ENCODE measurements at places on chromosomes 7 and 10.

GRCh38 chr7:15719311-15719710 is 32.8 kb upstream of the MEOX2 start:
- DNase-seq = no peak

DNA sequence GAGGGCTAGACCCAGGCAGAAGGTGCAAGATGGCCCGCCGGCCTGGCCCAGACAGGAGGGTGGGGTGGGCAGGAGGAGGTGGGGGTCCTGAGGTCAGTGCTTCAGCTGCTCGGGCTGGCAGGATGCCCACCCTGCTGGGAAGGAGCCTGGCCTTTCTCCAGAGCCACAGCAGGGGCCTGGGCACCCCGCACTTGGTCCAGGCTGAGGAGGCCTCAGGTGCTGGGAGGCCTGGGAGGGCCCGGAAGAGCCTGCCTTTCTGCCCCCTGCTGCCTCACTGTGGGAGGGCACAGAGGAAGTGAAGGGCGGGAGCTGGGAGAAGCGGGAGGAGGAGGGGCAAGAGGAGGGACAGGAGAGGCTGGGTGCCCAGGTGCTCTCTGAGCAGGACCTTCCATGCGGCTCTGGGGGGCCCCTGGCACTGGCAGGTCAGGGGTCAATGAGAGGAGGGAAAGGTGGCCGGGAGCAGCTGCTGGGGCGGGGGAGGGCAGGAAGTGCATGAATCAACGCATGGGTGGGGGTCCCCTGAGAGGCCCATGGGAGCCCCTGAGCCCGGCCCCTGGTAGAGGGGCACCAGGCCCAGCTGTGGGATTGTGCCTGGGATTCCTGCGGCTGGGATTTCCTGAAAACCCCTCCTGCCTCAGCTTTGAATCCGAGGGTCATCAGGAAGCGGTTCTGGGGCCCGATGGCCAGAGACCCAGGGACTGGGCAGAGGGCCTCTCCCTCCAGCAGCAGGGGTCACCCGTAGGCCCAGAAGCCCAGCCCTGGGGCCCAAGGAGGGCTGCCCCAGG is 49.9 kb downstream of the PWWP2B start:
- peak; percentile 46 for DNase-seq

GRCh38 chr10:5594271-5595049 is 69.7 kb downstream of the CALML3 start:
- DNase-seq = no peak

DNA sequence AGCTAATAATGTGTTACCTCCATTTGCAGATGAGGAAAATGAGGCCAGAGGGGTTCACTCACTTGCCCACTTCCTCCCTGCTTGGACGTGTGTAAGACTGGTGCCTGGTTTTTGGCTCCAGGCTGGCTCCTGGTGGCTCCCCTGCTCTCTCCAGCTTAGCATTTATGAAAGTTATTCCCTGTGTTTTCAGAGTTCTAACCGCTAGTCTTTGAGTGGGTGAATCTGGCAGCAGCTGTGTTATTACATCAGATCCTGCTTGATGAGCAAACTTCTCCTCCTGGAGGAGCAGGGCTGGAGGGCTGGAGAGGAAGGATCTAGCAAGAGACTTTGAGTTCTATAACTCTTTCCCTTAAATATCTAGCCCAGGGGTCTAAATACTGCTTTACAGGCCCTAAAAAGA is 80.9 kb upstream of the AGBL3 start:
- no peak for DNase-seq

- DNase-seq = no peak
These were observed 127.8 kb upstream of the ADCY1 start for GRCh38 chr7:45446195-45446944.

- no peak for DNase-seq
These were observed 89.3 kb upstream of the CUX1 start for GRCh38 chr7:101728128-101728527.

GRCh38 chr10:3720228-3721019 is 64.6 kb downstream of the KLF6 start:
- DNase-seq = no peak

DNA sequence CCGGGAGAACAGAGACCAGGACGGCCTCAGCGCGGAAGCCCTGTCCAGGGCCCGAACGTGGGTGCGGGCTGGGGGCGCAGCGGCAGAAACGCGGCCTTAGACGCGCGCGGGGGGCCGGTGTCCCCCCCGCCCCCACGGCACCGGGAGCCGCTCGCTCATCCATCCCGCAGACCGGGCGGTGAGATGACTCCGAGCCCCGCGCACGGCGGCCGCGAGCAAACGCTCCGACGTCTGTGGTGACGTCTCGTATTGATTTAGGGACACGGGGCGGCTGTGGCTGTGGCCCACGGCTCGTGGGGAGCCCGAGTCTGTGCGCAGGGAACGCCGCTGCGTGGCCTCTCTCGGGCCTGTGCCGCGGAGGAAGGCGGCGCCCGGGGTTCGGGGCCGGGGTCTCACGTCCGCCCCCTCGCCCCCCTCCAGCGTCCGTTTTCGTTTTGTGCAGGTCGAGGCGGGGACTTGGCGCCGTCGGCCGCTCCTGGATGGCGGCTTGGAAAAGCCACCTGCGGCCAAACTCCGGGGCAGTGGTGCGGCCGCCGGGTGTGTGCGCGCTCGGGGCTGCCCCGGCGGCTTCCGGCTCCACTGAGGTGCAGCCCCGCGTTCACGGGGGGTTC is 1.0 kb upstream of the NKX6-2 start:
- DNase-seq = no peak

DNA sequence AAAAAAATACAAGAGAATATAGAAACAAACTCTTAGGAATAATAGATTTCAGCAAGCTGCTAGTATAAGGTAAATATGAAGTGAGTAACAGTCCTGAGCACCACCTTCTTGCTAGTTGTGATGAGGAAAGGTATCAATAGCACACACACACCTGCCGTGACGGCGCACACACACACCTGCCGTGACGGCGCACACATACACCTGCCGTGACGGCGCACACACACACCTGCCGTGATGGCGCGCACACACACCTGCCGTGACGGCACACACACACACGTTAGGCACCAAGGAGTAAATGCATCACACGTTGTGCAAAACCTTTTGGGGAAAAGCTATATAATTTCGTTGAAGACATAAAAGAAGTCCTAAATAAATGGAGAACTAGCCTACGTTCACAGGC is 4.7 kb upstream of the JAKMIP3 start:
- DNase-seq = no peak

- DNase-seq = no peak
These were observed 805 bp upstream of the WDFY4 start for GRCh38 chr10:48683868-48684267.

- no peak for DNase-seq
These were observed 85.3 kb downstream of the LARP4B start for GRCh38 chr10:846126-846685.

DNA sequence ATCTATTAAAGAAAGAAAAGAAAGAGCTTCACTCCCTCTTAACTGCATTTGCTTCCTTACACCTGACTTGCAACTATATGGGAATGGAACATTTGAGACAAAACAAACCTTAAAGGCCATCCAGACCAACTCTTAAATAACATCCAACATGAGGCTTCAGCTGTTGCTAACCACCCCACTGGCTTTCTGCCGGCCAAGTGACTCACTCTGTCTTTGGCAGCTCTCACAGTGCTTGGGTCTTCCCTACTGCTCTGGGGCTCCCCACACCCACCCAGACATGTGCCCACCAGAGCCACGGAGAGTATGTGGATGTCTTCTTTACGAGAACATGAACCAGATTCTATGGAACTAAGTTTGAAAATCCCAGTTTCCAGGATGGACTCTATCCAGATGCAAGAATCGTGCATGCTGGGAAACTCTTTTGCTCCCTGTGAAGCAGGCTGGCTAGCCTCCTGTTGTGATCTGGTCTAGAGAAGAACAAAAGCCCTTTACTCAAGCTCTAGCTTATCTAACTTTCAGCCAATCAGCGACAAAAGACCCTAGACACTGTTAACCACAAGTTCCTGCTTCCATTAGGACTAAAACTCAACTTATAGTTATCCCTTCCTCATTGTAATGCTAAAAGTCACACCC is 245.7 kb downstream of the TCERG1L start:
- DNase-seq = no peak

- DNase-seq = no peak
These were observed 1.7 kb upstream of the NCAPG2 start for GRCh38 chr7:158706273-158706704.

GRCh38 chr7:490461-491291 is 29.0 kb downstream of the PDGFA start:
- no peak for DNase-seq

DNA sequence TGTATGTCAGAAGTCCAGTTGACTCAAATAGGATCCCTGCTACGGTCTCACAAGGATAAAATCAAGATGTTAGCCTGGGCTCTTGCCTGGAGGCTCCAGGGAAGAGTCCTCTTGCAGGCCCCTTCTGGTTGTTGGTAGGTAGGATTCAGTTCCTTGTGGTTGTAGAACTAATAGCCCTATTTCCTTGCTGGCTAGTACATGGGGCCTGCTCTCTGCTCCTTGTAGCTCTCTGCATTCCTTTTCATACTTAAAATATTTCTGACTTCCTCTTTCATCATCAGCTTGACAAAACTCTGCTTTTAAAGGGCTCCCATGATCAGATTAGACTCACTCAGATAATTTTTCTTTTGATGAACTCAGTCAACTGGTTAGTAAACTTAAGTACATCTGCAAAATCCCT is 756.7 kb downstream of the GATA3 start:
- DNase-seq = no peak

Data from activated T-helper 9 cell treated with anti-CD3 and anti-CD28 coated beads, Interleukin-2, amount 50 U/mL, for 16 hours (primary cell).